Right hindlimb (tissue), 1 donor: ENCODE measurements at places on chromosomes 1 and 21.

DNA sequence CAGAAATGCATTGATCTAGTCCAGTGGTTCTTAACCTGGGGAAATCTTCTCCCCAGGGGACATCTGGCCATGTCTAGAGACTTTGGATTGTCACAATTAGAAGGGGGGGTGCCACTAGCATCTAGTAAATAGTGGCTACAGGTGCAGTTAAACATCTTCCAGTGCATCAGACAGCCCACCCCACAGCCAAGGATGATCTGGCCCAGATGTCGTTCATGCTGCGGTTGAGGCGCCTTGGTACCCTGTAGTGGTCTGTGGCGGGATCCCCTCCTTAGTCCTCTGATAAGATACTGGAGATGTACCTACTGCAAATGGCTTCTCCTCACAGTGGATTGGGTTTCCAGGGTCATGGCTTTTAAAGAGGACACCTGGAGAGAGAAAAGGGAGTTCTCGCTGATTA, 69.8 kb downstream of the PRDM2 start:
- DNase-seq, result no peak

DNA sequence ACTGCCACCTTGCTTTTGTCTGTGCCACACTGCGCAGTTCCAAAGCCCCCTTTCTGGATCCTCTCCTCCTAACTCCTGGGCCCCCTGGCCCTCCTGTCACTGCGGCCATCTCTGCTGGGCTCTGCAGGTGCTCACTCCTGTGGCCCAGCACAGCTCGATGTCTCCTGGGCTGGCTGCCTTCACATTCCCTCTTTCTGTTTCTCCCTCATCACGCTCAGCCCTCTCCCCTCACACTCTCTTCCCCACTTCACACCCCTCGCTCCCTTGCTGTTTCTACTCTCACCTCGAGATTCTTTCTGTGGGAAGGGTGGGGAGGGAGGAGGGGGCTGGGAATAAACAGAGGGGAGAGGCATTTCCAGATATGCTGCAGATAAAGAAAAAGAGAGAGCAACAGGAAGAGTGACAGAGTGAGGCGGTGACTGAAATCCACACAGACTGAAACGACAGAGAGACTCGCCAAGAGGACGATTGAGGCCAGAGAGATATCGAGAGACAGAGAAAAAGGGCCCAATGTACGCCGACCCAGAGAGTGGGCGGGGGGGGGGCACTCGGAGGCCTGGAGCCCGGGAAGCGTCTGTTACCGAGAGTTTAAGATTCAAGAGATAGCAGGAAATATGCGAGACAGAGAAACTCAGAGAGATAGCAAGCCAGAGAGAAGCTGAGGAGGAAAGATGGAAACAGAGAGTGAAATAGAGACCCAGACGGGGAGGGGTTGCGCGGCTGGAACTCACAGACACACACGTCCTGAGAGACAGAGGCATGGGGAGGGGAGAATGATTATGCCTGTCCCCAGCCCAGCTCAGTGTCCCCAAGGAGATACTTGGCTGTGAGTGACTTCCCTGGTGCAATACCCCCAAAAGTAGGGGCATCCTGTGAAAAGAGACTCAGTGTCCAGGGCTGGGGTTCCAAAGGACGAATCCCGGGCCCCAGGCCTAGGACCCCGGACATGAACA, 666 bp downstream of the CSF3R start:
- DNase-seq, result no peak

- peak; percentile 26 for DNase-seq
These were observed 47.1 kb upstream of the ATP1B1 start for GRCh38 chr1:169059421-169059820.

- DNase-seq, result no peak
These were observed 221.3 kb upstream of the KCTD3 start for GRCh38 chr1:215345766-215346165.

- DNase-seq, result no peak
These were observed 797 bp upstream of the USP1 start for GRCh38 chr1:62436039-62436465.

DNA sequence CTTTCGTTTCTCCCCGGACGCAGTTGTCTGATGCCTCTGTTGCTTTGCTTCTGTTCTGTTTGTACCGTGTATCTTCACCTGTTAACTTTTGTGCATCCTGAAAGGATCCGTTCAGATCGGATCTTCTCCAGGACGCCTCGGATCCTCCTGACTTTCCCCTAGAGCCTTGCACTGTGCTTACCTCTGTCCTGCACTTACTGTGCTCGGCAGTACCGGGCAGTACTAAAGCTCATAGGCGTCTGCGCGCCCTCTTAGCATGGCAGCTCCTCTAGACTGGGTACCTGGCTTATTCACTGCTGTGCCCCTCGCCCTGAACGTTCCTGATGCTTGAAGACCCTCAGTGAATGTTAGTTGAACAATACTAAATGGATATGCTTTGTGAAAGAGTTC, 934 bp downstream of the SCP2 start:
- DNase-seq, result no peak

DNA sequence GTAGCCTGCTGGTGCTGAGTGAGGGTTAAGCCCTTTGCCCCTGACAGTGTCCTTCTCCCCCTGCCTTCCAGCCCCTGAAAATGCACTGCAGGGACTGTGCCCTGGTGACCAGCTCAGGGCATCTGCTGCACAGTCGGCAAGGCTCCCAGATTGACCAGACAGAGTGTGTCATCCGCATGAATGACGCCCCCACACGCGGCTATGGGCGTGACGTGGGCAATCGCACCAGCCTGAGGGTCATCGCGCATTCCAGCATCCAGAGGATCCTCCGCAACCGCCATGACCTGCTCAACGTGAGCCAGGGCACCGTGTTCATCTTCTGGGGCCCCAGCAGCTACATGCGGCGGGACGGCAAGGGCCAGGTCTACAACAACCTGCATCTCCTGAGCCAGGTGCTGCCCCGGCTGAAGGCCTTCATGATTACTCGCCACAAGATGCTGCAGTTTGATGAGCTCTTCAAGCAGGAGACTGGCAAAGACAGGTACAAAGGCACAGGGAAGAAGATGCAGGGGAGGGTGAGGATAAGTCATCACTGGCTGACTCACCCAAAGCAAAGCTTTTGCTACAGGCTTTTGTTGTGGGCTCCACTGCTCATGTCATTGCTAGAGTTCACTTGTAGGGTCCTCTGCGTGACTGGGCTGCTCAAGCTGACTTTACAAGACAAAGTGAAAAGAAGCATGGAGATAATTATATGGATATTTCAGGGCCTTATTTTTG, 174.9 kb downstream of the PIGK start:
- DNase-seq, result no peak

DNA sequence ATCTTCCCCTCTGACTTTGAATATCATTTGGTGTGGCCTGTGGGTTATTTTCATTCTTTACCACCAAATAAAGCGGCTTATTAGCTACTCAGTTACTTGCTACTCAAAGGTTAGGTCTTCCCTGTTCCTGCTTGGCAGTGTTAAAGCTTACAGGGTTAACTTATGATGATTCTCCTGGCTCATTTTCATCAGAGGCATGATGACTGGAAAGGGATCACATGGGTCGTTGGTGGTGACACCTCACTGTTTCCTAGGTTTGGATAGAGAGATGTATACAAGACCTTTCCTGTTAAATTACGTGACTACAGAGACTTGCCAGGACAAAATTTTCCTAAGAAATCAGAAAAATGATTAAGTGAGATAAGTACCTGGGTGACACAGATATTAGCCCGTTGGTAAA, 27.4 kb downstream of the MRPS6 start:
- DNase-seq, result no peak

DNA sequence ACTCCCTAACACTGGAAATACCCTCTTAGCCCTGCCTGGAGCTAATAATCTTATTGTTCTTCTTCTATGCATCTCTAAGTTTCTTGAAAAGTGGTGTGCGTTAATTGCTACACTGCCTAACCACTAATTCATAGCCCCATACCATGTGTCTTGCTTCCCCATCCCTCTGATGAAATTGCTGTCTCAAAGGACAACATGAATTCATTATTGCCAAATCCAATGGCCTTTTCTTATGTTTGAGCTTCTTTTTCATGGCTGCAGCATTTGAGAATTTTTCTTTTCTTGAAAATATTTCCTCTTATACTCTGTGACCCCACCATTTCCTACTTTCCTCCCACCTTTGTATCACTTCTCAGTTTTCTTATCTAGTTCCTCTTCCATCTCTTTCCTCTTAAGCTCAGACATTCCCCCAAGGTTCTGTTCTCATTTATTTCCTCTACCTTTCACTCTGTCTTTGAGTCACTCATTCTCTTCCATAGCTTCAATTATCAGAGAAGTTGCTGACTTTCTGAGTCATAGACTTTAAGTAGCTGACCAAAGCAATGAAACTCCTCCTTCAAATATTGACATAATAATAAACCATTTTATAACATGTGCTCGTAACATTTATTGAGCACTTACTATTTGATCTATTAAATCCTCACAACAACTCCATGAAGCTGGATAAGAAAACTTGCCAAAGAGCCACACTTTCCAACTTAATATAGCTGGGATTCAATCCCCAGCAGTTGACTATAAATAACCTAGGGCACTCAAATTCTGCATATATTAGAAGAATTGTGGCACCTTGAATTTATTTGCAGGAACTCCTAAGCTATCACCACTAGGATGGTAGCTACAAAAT, 35.5 kb upstream of the ATP6V1G3 start:
- DNase-seq, result no peak

DNA sequence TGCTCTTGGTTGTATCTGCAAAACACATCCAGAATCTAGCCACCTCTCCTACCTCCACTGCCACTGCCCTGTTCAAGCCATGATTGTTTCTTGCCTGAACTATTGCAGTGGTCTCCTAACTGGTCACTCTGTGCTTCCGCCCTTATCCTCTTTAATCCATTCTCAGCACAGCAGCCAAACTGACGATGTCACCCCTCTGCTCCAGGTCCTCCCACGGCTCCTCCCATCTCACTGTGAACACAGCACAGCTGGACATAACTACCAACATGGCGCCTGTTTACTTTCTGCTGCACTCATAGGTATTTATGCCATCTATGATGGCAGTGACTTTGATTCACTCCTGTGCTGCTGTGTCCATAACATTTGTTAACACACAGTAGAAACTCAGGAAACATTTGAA, 406.7 kb downstream of the DISC1 start:
- no peak for DNase-seq

- no peak for DNase-seq
These were observed 126.4 kb downstream of the CLIC6 start for GRCh38 chr21:34795175-34795547.

GRCh38 chr1:168116327-168116799, 20.4 kb downstream of the GPR161 start:
- DNase-seq, result no peak

GRCh38 chr1:211349741-211350140, 23.1 kb downstream of the TRAF5 start:
- DNase-seq, result no peak

DNA sequence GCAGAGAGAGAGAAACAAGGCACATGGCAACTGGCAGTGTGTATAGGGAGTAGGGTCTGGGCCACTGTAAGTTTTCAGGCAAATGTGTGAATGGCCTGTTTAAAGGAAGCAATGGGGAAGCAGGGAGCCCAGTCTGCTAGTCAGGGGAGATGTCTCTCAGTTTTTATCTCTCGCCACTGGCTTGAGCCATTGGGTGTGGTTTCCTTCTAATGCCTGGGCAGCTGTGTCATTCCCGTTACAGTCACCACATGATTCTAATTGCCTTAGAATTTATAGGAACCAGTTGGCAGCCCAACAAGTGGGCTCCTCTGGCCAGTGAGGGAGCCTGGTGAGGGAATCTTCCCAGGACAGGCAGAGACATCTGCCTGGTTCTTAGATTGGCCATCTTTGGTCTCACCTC, 182.4 kb downstream of the DISC1 start:
- peak; percentile 33 for DNase-seq

GRCh38 chr1:214050513-214051401, 63.0 kb downstream of the PROX1 start:
- no peak for DNase-seq

DNA sequence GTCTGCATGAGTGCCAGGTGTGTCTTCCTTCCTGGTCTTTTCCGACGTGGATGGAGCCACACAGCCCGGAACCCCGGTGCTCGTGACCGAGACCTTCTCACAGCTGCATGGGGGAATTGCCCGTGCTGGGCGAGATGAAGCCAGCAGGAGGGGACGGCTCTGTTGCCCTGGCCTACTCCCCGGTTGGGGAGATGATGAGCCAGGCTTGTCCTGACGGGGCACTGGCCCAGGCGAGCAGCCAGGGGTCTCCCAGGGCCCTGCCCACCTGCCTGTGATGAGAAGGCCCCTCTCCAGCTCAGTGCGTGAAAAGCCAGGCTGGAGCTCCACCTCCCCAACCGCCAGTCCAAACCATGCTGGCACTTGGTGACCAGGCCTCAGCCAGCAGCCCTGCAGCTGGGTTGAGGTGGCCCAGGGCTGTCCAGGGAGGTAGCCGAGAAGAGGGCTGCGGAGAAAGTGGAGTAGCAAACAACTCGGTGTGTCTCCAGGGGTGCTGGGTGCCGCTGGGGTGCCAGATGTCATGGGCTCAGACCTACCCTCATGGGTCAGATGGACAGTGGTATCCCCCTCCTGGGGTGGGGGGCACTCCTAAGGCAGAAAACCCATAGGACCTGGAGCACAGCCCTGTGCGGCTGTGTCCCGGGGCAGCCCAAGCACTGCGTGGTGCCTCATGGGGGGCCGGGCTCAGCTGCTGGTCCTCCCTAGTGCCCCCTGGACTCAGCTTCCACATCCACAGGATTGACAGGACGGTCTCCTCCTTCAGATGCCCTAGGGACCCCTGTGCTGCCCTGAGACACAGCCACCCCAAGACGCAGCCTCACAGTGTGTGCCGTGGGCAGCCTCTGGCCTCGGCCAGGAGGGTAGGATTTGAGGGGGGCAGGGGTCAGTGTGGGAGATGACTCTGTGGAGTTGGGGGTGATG, 26.1 kb downstream of the PRDM16 start:
- DNase-seq, result no peak

- no peak for DNase-seq
These were observed 2.2 kb downstream of the CTSK start for GRCh38 chr1:150805899-150806298.

GRCh38 chr1:224565186-224565585, 50.9 kb upstream of the CNIH3 start:
- no peak for DNase-seq

GRCh38 chr1:2574350-2574749, 12.2 kb upstream of the PRXL2B start:
- no peak for DNase-seq

DNA sequence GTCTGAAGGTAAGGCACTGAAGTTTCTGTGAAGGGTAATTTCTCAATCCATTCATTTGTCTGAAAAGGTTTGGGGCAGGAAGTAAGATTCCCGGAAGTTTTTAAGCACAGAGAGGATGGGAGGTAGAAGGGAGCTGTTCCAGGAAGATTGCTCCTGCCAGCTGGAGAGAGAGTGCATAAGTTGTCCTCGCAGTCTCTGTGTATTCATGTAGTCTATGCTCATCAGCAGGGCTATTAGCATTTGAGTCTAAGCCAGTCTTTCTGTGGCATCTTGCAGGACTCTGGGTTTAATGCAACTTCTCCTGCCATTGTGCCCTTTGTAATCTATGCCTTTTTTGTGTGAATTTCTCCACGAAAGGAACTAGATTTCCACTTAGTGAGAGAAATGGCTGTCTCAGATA, 140.8 kb upstream of the FGGY start:
- DNase-seq, result no peak
